ENCODE measurements at places on chromosomes 6 and 20.

- DNase-seq = no peak
Observed at GRCh38 chr6:162147281-162147680, 580.3 kb downstream of the PRKN start.

- DNase-seq = no peak
Observed at GRCh38 chr6:92892626-92893170, 526.7 kb downstream of the EPHA7 start.

DNA sequence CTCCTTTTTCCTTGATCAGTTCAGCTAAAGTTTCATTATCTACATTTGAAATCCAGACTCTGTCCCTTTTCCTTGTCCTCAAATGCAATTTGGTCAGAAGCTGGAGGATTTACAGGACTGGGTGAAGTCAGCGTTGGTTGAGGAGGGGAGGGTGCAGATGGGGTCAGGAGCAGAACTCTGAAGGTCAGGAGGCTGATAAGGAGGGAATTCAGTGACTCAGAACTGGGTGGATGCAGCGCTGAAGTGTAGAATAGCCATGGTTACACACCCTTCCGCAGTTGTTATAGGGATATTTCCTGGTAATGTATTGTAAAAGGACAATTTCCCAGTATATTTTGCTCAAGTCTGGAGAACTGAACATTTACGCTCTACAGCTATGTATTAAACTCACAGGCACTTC is 133.1 kb upstream of the FOXA2 start:
- no peak for DNase-seq

GRCh38 chr6:55250400-55250799 is 76.1 kb downstream of the HCRTR2 start:
- no peak for DNase-seq

DNA sequence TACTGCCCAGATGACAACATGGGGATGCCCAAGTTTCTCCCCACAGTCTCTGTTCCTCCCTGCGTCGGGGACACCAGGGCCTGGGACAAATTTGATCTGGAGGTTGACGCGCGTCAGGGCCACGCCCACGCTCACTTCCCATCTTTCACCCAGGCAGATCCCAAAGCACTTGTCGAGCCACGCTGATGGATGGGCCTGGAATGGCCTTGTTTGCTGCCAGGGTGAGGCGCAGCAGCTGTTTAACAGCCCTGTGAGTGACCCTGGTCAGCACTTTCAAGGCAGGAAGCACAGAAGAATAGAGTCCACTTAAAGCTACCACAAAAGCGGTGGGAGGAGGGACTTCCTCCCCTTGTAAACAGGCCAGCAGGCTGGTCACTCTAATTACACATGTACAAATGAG is 324.7 kb upstream of the JARID2 start:
- no peak for DNase-seq

- DNase-seq = no peak
Observed at GRCh38 chr6:144295981-144296767, 11.0 kb downstream of the UTRN start.

DNA sequence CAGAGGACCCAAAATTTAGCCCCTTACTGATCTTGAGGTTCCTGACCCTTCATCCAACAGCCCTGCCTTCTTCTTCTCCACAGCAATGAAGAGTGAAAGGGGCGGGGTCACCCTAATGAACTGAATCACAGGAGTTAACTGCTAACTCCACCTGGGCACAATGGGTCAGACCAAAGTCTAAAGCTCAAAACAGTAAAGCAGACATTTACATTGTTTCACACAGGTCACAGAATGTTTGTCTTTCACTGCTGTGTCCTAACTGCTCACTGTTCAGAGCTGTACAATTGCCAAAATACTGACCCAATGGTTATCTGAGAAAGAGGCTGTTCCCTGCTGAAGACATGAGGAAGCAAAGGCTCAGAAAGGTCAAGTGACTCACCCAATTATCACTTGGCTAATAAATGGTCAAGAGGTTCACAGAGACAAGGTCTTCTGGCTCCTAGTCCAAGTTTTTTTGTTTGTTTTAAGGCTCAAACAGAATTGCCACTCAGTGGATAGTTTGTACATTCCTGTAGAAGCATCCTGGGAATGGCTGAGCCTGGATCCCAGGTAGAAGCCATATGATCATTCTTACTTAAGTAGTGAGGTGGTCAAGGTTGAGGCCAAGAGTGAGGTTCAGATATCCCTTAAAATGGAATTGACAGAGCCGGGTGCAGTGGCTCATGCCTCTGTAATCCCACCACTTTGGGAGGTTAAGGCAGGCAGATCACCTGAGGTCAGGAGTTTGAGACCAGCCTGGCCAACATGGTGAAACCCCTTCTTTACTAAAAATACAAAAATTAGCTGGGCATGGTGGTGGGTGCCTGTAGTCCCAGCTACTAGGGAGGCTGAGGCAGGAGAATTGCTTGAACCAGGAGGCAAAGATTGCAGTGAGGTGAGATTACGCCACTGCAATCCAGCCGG is 35.1 kb upstream of the FAM83C start:
- DNase-seq = no peak

DNA sequence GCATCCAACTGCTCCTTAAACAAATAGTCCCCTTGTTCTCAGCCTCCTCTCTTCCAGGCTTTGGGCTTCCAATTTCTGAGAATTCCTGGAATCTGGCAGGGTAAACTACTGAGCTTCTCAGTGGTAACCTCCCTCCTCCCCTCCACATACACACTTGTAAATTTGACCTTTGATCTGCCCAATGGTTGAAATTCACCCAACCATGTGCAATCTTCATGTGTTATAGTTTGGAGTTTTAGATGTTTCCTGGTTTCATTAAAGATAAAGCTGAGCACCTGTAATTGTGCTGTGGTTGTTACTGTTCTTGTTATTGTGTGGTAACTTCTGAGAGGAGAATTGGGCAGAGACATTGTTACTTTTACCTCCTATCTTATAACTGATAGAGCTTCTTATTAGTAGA is 328.4 kb downstream of the TPBG start:
- no peak for DNase-seq

GRCh38 chr6:83928286-83928685 is 68.8 kb downstream of the CYB5R4 start:
- DNase-seq = no peak

GRCh38 chr6:40287296-40287850 is 299.8 kb downstream of the LRFN2 start:
- DNase-seq = no peak

- DNase-seq = no peak
Observed at GRCh38 chr20:23928788-23929187, 49.2 kb upstream of the CST5 start.

DNA sequence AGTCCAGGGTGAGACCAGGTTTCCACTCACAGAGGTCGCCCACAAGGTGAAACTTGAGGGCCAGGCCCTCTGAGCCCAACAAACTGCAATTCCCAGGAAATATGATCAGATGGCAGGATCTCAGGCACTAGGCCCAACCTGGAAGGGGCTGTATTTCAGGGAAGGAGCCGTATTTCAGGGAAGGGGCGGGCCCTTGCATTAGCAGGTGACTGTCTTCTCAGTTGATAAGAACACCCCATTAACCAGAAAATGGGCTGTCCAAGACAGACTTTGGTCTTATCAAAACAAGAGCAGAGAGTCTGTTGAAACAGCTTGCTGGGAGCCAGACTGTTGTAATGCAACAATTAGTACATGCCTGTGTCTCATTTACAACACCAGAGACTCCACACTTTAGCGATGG is 10.9 kb upstream of the BNIP5 start:
- no peak for DNase-seq

DNA sequence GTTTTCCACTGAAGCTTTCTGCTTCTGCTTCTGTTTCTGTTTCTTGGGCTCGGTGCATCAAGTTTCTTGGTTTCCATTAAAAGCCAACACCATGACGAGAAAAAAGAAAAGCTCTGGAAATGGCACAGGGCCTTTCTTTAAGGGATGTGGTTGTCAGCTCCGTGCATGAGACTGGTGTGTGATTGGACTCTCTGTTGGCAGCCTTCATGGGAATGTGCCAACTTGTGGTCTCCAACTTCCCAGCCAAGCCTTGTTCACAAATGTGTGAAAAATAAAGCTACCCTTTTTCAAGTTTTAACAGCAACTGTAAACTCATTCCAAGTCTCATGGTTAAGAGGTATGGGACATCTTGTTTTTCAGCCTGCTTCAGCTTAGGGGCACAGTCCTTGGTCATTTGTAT is 68.7 kb upstream of the CST7 start:
- no peak for DNase-seq

DNA sequence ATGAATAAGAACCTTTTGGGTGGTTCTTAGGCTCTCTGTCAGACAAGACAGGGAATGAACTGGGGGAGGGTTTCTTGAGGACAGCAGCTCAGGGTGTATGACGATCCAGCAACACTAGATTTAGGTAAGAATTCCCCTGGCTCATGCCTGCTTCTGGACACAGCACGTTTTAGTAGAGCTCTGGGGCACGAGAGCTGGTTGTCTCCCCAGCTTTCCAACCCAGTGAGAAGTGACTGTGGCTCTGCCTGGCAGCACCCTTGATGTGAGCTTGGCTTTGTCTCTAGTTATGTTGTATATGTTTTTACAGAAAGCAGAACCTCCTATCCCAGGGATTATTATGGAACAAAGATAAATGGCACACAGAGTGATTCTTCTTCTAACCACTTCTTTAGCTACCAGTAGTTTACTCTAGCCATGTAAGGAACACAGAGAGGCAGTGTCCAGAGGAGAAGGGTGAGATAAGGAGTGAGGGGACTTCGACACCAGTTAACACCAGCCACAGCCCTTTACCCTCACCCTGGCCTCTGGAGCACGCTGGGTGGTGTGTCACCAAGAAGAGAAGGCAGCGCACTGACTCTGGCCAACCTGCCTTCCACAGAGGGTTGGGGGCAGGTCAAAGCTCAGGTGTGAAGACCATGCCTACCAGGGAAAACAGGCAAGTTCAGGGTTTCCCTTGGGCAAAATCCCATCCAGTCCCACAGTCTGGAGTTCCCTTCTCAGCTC is 3.9 kb downstream of the APOBEC2 start:
- DNase-seq = no peak

DNA sequence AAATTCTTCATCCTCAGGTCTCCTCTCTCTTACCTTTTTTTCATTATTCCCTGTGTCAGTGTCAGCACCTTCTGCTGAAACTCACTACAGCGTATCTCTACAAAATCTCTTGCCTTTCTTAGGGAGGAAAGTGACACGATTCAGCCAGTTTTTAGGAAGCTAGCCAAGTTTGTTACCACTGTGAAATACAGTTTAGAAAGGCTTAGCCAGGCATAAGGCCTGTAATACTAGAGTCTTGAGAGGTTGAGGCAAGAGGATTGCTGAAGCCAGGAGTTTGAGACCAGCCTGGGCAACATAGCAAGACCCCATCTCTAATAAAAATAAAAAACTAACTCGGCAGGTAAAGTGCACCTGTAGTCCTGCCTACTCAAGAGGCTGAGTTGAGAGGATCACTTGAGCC is 16.7 kb downstream of the TAB2 start:
- DNase-seq = no peak

DNA sequence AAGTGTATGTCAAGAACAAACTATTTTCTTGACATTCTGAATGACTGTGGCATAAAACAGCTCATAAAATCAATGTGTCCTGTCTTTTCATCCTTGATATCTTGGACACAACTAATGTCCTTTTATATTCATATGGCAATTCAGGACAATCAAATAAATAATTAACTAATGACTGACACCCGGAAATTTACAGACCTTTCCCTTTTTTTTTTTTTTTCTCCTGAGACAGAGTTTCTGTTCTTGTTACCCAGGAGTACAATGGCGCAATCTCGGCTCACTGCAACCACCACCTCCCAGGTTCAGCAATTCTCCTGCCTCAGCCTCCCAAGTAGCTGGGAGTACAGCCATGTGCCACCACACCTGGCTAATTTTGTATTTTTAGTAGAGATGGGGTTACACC is 107.1 kb upstream of the LGSN start:
- no peak for DNase-seq

DNA sequence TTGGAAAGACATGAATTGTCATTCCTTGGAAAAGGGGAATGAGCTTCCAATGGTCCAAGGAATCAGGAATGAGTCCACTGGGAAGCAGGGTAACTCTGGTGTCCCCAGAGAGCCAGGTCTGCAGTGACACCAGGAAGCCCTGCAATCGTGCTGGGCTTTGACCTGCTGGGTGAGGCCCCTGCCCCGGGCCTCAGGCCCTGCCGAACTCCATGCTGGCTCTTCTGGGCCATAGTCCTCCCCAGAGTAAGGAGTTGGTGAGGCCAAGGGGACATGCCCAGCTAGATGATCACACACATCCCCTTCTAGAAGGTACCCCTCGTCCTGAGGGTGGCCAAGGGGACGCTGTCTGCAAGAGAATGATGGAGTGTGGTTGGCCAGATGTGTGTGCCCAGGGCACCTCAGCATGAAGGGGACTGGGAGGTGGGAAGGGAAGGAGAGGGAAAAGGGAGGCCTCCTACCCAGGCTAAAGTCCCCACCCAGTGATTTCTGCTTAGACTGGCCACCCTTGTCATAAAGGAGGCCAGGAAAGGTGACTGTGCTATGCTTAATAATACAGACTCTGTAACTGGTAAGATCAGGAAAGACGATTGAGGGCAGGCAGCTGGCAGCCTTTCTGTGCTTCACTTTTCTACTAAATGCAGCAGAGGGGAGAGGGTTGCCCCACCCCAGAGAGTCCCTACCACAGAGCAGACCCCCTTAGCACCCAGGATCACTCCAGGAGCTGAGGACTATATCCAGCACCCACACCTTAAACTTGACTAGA is 119.3 kb downstream of the SNX5 start:
- DNase-seq = no peak

DNA sequence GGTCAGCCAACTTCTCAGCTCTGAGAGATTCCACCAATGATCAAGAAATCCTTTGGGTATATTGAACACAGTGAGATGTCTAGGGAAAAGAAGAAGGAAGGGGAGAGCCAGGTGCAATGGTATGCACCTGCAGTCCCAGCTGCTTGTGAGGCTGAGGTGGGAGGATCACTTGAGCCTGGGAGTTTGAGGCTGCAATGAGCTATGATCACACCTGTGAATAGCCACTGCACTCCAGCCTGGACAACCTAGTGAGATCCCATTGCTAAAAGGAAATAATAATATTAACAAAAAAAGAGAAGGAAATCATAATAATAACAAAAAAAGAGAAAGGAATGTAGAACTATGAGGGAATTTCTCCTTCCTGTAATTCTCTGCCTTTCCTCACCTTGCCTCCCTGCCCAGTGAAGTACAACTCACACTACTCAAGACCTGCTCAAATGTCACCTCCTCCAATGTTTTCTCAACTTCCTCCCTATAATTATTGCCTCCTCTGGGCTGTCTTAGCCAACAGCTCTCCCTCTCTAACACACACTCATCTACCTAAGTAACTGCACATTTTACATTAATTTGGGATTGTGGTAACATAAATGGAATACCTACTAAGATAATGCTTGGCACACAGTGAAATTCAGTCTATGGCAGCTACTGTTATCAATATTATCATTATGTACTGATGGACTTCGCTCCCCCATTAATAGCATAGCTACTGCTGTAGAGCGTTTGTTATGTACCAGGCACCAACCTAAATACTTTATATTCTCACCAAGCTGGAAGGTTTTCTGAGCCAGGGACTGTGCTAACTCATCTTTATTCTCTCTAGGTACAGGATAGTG is 103.6 kb downstream of the KIF13A start:
- DNase-seq = no peak

DNA sequence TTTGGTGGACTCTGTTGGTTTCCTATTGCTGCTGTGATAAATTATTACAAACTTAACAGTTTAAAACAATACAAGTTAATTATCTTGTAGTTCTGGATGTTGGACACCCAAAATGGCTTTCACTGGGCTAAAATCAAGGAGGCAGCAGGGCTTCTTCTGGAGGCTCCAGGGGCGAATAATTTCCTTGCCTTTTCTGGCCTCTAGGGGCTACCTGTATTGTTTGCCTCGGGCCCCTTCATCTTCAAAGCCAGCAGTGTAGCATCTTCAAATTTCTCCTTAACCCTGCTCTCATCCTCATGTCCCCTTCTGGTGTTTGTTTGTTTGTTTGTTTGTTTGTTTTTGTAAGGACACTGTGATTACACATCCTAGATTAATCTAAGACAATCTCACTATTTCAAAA is 60.5 kb upstream of the ANKEF1 start:
- no peak for DNase-seq

Measured in AG04449 (cell line).